ENCODE measurements at places on chromosomes 2 and 18. TPM values are rescaled to one million over a fixed set of nuclear protein-coding genes. Genes with fewer than 3 reads are reported as not detected.

DNA sequence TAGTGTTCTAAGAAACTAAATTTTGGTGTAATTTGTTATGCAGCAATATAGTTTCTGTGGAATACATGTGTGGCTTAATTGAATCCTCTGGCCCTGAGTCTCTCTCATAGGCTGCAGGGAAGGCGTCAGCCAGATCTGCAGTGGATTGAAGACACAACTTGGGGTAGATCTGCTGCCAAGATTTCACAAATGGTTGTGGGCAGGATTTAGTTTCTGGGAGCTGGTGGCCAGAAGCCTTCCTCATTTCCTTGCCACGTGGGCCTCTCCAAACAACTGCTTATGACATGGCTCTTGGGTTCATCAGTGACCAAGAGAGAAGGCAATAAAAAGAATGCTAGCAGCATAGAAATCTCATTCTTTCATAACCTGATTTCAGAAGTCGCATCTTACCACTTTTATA lies 28.2 kb downstream of the CCDC102B start:
- no peak overlapping the region for H3K4me3 ChIP-seq
- H3K4me1 ChIP-seq: peaks cover 14% of the 10 kb centered on the region
- H3K27ac ChIP-seq: no peak overlapping the region

GRCh38 chr2:178530625-178531142 lies 50.4 kb downstream of the PLEKHA3 start:
- H3K4me3 ChIP-seq: no peak overlapping the region
- no peaks in the 10 kb centered on the region for H3K27me3 ChIP-seq
- H3K36me3 ChIP-seq: no peaks in the 10 kb centered on the region

- H3K4me1 ChIP-seq: no peaks in the 10 kb centered on the region
- H3K27me3 ChIP-seq: no peaks in the 10 kb centered on the region
- no peak for DNase-seq
- 0 out of 2 replicates have a peak, but pooled peaks cover 4% of the 10 kb centered on the region for H3K36me3 ChIP-seq
- H3K27ac ChIP-seq: no peak overlapping the region
Observed at GRCh38 chr2:201008296-201008829, 44.9 kb upstream of the ORC2 start.

DNA sequence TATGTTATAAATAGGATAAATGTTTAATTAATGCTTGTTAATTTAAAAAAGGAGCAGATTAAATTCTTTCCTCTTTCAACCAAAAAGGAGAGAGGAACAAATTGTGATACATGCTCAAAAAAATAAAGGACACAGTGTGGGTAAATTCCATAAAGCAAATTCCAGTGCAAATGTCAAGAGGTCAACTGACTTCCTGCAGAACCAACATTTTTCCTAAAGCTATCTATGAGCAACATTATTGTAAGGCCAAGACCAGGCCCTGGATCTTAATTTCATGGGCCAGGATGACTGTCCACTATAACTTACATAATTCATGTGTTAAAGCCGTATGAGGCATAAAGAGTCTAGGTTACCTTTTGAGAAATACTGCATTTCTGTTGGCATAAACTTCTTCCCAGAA lies 93.9 kb upstream of the RPE start:
- H3K36me3 ChIP-seq: no peaks in the 10 kb centered on the region
- H3K27ac ChIP-seq: no peak overlapping the region
- H3K4me1 ChIP-seq: no peaks in the 10 kb centered on the region
- no peak for DNase-seq
- no peaks in the 10 kb centered on the region for H3K27me3 ChIP-seq
- H3K4me3 ChIP-seq: no peak overlapping the region

DNA sequence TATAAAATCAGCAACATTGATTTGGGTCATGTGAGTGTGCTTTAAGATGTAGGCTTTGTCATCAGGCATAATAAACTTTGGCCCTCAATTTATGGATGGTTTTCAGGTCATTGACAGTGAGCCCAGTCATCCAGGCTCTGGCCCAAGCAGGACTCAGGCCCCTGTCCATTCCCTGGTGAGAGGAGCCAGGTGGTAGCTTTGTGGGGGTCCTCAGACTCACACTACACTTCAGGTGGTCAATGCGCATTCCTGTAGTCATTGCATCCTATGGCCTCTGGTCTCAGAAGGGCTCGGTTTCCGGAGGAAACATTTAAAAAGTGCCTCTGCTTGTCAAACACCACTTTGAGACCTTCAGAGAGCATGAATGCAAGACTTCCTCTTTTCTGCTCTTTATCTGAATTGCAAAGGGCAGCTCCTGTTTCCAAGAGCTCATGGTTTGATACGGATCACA lies 20.2 kb downstream of the LGALSL start:
- DNase-seq: no peak
- no peak overlapping the region for H3K27ac ChIP-seq
- H3K27me3 ChIP-seq: no peaks in the 10 kb centered on the region
- no peak overlapping the region for H3K4me3 ChIP-seq
- peaks cover 12% of the 10 kb centered on the region for H3K4me1 ChIP-seq

DNA sequence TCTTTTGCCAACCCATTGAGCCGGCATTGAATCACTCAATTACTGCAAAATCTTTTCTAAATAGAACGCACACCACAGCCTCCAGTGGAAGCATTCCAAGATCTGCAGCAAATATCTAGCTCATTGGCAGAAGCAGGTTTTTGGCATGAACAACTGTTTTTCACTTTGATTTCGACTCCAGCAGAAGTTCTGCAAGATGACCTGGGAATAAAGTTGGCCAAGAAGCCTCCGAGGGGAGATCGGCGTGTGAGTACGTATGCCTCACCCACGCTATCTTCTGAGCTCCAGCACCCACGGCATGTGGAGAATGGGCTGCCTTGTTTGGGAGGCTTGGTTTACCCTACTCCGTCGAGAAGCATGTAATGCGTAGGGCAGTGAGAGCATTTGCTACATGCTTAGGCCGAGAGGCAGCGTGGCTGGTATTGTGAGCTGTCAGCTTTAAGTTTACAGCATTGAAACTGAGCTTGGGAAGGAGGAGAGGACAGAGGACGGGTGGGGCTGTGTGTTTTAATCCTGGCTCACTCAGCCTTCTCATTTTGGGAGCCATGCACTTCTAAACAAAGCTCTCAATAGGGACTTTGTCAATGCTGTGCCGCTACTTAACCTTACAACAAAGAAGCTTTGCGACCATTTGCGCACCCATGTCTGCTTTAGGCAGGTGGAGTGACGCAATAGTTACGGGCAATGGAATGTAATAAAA lies 10.5 kb downstream of the PCARE start:
- H3K4me1 ChIP-seq: no peaks in the 10 kb centered on the region
- H3K27me3 ChIP-seq: no peaks in the 10 kb centered on the region
- H3K4me3 ChIP-seq: no peak overlapping the region
- no peak overlapping the region for H3K27ac ChIP-seq

DNA sequence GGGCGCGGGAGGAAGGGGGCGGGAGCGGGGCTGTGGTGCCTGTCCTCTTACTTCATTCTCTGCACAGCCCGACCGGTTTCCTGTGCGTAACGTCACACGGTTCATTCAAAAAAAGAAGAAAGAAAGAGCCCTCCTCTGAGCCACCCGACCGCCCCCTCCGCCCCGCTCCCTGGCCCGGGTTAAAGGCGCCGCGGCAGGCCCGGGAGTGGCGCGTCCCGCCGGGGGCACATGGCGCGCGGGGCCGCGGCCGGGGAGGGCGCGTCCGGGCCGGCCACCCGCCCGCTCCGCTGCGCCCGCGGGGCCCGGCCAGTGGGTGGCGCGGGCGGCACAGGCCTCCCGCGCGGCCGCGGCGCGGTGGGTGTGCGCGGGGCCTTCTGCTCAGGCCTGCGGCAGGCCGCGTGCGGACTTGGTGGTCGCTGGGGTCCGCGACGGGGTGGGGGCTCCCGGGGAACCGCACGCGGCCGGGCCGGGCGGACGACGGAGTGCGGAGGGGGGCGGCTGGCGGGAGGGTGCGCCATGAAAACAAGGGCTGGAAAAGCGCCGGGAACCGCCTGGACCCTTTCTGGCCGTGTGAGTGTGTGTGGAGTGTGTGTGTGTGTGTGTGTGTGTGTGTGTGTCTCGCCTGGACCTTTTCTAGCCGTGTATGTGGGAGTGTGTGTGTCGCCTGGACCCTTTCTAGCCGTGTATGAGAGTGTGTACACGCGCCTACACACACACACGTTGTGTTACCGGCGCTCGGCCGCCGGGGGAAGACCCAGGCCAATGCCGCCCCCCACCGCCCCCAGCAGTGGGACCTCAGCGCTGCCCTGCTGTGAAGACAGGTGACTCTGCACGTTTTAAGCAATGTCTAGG lies 780 bp upstream of the BCL2 start:
- no peak overlapping the region for H3K27ac ChIP-seq
- peak; percentile 87 for DNase-seq
- peaks cover 27% of the 10 kb centered on the region for H3K4me1 ChIP-seq
- H3K27me3 ChIP-seq: peaks cover 46% of the 10 kb centered on the region
- no peaks in the 10 kb centered on the region for H3K36me3 ChIP-seq

The AFF3 gene
- 5.9 TPM for total RNA-seq
